ENCODE measurements at places on chromosomes 7 and 10.
A peak's percentile ranks its signal among the peaks of the same experiment; 100 is the strongest.

DNA sequence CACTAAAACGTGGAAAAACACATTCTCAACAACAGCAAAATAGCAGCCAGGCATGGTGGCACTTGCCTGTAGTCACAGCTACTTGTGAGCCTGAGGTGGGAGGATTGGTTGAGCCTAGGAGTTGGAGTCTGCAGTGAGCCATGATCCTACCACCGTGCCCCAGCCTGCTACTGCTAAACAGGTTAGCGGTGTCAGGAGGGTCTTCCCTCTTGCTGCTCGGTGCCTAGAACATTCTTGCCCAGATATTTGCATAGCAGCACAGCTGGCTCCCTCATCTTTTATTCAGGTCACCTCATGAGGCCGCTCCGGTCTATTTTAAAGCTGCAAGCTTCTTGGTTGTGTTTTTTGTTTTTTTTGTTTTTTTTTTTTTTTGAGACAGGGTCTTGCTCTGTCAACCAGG, 2.9 kb upstream of the RABGEF1 start:
- no peak for DNase-seq

DNA sequence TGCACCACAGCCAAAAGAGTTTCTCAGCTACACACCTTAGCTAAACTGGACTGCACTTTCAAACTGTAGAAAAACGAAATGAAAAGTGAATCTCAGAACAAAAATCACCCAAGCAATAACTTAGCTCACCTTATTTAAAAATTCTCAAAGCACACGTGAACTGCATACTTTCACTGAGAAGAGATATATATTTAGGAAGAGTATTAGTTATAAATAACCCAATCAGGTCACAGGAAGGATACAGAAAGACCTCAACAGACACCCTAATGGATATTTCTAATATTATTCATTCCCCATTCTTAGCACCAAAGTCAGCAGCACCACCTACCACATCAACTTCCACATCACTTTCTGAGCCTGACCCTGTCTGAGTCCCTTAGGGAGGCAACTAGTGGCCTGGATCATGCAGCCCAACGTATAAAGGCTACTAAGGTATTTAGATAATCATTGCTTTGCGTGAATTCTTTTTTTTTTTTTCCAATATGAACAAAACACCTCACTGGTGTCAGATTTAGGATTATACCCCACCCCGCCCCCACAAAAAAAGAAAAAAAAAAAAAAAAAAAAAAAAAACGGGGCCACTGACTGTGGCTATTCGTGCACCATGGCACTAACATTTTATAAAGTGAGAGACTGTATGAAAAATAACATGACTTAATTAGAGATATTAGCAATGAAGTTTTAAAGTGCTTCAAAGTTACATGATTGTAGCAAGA, 2.6 kb downstream of the ABI1 start:
- peak; percentile 42 for DNase-seq

DNA sequence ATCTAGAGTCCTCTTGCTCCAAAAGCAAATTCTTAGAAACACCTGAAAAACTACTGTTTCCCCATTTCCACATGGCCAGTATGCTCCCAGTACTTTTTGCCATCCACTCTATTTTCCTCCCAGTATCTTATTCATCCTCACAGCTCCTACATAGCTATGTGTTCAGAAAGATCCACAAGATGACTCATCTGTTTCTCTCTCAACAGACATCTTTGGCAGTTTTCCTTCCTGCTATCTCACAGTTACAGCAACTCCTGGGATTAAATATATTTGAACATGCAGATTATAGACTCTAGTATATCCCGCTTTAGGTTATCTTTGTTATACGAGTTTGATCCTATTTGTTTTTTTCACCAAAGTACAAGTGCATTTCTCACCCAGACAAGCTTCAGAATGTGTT, 675.6 kb upstream of the POT1 start:
- peak; percentile 1 for DNase-seq

DNA sequence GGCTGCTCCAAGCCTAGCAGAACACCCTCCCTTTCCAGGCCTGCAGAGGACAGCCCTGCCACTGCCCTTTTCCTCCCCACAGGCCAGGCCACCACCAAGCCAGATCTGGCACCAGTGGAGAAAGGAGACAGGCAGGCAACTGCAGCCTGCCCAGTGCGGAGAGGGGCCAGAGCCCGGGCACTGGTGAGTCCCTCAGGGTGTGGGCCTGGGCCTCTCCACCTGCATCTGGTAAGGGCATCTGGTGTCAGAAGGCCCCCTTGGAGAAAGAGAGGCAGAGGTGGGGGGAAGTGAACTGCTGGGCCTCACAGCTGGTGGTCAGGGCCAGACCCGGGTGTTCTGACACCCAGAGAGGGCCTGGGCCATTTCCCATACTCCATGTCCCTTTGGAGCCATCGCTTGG, 27.9 kb downstream of the ZNF783 start:
- DNase-seq: no peak

GRCh38 chr7:146961617-146962016, 845.0 kb downstream of the CNTNAP2 start:
- peak; percentile 70 for DNase-seq

DNA sequence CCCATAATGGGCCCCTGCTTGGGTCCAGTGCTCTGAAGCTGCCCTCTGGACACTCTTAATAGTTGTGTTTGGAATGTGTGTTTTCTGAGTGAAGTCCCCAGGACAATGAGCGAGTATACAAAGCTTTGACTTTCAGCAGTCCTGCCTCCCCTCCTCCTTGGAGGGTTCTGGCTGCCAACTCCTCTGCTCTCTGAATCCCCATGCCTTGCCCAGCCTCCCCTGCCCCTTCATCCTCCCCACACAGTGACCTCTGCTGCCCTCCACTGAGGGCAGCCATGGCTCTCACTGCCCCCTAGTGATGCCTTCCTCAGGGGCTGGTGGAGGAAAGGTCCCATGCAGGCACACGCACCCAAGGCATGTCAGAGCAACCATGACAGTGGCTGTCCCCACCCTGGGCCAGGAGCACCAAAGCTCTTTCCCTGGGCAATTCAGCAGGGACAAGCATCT, 40.9 kb downstream of the FRMPD2 start:
- no peak for DNase-seq

DNA sequence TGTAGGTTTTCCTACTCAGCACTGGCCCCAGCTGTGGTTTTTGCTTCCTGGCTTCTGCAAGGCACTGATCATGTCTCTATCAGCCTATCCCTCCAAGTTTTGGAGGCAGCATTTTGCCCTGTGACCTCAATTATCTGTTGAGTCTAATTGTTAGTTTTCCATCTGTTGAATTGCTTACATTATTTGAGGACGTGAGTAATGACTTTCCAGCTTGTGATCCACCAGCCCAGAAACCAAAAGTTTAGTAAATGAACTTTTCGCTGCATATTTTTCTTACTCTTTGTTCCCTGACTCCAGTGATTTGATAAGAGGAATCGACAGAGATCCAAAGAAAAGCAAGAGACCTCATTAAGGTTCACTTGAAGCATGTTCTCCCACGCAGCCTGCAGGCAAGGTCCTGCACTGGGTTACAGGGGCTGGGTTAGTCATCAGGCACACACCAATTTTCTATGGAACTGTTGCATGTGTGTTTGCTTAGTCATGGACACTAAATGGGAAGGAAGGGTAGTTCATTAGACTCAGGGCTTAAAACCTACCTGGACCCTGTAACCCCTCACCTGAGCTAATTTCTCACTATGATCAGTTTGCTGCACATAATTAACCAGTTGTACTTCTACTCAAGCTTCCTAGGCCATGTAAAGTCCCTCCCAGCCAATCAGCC, 57.2 kb downstream of the AKR1E2 start:
- DNase-seq: peak; percentile 61

DNA sequence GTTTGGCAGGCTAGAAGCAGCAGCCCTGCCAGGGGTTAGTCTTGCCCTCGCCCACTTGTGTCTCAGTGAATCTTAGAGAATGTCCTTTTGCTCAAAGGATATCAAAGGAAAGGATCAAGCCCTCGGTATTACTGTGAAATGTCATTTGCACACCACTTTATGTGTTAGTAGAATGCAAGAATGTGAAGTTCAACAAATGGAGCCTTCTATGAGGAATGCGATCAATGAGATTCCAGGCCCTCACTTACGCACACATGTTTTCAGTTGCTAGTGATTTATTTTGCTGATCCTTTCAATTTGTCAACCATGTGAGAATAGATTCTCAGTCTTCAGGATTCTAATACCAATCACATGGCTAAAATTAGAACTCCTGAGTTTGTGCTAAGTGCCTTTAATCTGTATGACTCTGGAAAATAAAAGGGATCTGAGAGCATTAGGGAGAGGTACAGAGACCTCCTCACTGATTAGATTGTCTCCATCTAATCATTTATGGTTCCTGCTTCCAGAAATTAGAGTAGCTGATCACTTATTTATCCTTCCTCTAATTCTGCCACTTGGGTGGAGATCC, 123.0 kb upstream of the SP4 start:
- DNase-seq: no peak

DNA sequence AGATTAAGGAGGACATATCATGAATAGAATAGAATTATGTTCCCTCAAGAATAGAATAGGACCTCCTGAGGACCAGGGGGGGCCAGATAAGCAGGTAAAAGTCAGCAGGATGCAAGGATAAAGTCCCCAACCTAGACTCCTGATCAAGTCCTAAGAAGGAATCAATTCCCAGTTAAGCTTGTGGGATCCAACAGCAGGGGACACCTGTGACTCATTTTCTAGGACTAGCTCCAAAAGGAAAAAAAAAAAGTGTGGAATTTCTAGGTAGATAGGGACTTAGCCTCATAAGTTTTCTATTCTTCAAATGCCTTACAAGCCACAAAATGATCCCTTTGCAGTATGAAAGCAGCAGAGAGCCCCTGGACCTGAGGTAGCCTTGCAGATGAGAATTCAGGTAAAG, 336.2 kb downstream of the WDR11 start:
- no peak for DNase-seq

DNA sequence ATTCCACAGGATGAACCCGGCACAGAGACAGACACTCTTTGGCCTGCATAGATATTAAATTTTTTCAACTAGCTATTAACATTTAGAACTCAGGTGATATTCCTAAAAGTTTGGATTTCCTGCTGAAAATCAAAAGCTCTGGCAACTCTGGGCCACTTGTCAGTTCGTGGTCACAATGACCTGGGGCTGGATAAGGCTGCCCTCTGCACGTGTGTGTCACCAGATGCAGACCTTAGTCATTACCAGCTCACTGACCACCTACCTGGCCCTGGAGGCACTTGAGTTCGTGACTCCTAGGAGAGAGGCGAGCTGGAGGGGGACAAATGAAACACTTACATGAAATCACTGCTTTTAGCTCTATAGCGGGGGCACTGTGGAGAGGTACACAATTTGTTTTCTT, 126.5 kb downstream of the HIPK2 start:
- no peak for DNase-seq

GRCh38 chr7:33816106-33816505, 89.2 kb upstream of the BMPER start:
- DNase-seq: no peak

DNA sequence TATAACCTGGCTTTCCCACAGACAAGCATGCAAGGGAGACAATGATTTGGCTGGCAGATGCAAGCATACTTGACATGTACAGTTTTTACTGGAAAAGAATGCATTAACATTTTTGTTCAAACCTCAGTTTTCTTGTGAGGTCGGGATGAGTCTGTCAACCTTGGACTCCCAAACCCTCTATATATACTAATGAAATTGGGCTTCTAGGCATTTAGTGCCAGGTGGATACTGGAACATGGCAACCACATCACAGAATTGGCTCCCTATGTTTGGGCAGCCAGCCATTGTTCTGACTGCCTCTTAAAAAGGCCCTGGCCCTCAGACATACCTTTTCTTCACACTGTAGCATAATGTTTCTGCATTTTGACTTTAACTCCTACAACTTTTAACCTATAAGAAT, 39.1 kb downstream of the CDK6 start:
- no peak for DNase-seq

DNA sequence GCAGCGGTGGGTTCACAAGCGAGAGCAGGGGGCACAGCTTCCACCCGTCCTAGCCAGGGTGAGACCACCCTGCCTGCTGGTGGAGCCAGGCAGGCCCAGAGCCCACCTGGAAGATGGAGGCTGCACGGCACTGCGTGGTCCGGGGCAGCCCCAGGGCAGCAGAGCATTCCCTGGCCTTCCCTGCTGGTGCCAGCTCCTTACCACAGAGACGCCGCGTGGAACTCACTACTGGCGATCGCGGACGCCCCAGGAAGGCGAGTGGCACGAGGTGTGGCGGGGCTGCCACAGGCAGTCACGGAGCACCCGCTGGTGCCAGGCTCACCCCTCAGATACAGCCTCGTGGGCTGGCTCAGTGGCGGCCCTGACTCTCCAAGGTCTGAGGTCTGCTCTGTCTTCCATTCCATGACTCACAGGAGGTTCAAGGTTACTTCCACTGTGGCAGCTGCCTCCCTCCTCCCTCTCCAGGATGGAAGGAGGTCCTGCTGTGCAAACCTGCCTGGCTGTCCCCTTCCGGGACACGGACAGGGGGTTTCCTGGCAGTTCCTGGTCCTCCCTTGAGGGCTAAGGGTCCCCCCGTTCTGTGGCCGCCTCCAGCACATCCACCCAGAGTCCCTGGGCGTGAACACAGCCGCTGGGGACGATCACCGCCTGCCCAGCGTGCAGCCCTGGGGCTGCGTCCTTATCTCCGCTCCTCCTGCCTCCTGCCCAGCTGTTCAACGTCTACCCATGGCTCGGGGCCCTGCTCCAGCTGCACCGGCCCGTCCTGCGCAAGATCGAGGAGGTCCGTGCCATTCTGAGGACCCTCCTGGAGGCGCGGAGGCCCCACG, 3.1 kb downstream of the CYP2W1 start:
- peak; percentile 42 for DNase-seq

DNA sequence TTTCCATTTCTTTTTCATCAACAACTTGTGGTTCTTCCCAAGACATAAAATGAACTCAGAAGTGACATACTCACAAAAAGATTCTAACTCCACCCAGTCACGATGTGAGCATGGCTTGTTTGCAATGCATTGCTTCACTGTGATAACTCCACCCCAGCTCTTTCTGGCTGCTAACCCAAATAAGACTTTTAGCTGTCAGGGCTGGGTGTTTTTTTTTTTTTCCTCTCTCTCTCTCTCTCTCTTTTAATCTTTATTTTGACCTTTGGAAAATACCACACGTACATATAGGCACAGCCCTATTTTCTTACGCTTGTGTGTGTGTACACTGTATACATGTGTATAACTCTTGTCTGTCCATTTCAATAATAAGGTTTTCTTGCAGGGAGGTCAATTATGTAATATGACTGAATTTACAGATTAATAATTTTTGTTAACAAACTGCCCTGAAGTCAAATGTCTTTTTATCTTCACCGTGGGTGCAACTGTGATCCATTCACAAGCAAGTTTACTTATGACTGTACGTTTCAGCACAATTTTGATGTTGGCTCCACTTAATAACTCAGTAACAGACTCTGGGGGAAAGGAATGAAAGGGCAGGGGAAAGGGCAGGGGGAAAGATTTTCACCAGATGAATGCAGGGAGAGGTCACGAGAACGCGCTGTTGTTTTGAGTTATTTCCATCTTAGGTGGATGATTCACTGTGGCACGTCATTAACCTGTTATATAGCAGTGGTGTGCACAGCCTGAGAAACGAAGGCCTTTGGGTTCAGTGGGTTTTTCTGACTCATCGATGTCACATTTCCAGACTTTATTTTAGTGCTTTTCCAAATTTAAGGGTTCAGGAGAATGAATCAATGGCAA, 49.1 kb downstream of the APBB1IP start:
- DNase-seq: peak; percentile 80

Data from iris pigment epithelial cell (primary cell).